ENCODE measurements at places on chromosomes 16 and 17.
A peak's percentile ranks its signal among the peaks of the same experiment; 100 is the strongest.

DNA sequence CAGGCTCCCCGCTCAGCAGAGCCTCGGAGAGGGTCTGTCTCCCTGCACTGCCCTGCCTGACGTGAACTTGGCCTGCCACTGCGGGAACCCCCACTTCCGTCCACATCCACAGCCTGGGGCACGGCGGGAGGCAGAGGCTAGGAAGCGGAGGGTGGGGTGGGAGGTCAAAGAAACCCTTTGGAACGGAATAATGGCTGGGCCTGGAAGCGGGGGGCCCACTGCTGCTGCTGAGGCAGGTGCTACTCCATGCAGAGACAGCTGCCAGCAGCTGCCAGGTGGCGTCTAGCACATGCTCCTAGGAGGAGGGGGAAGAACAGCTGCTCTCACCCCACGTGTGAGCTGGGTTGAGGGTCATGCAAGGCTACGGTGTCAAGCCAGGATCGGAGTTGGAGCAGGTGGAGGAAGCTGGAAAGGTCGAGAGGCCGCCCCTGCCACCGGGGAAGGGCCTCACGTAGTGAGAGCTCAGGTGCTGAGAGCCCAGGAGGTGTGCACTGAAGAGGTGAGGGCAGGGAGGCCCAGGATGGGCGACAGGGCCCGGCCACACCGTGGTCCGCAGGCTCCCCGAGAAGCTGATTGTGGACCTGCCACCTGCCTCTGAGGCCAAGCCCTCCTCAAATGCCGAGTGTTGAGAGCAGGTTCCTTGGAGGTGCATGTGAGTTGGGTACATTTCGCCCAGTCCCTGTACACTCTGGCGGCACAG lies 9.8 kb downstream of the FSCN2 start:
- H3K27me3 ChIP-seq = peaks cover 3% of the 10 kb centered on the region
- peaks cover 11% of the 10 kb centered on the region for H3K4me1 ChIP-seq
- DNase-seq = no peak
- H3K36me3 ChIP-seq = peaks cover 4% of the 10 kb centered on the region

DNA sequence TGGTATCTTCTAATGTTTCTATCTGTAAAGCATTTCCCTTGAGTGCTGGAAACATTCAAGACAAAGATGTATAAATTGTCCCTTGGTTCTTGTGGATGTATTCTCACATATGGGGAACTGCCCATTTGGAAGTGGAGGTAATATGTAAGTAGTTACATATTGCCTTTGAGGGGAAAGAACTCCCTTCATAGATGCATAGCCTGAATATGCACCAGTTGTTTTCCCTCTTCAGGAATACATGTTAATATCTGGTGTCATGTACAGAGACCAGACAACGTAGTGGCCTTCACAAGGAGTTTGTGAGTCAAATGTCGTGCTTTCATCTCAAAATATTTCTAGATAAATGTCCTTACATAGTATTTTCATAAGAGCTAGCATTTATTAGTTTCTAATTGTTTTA lies 213.5 kb downstream of the BCAS3 start:
- no peaks in the 10 kb centered on the region for H3K27me3 ChIP-seq
- no peak overlapping the region for H3K4me3 ChIP-seq
- no peak overlapping the region for H3K27ac ChIP-seq
- H3K36me3 ChIP-seq = no peaks in the 10 kb centered on the region

- H3K27me3 ChIP-seq = no peaks in the 10 kb centered on the region
- no peak overlapping the region for H3K27ac ChIP-seq
- DNase-seq = no peak
Measured at GRCh38 chr17:73940511-73940910, 263.0 kb upstream of the RPL38 start.

- no peak overlapping the region for H3K27ac ChIP-seq
- no peaks in the 10 kb centered on the region for H3K36me3 ChIP-seq
- no peak overlapping the region for H3K4me3 ChIP-seq
- H3K27me3 ChIP-seq = no peaks in the 10 kb centered on the region
- H3K4me1 ChIP-seq = peaks cover 16% of the 10 kb centered on the region
Measured at GRCh38 chr17:66677201-66677981, 157.5 kb upstream of the CACNG5 start.

GRCh38 chr16:31038993-31039392 lies 5.6 kb downstream of the STX4 start:
- no peak overlapping the region for H3K27ac ChIP-seq
- peaks cover 6% of the 10 kb centered on the region for H3K4me1 ChIP-seq
- no peak overlapping the region for H3K4me3 ChIP-seq
- H3K27me3 ChIP-seq = no peaks in the 10 kb centered on the region

- no peak for DNase-seq
- H3K27me3 ChIP-seq = peaks cover 6% of the 10 kb centered on the region
- no peak overlapping the region for H3K27ac ChIP-seq
- H3K4me1 ChIP-seq = no peaks in the 10 kb centered on the region
Measured at GRCh38 chr17:57034807-57035754, 50.0 kb upstream of the AKAP1 start.

DNA sequence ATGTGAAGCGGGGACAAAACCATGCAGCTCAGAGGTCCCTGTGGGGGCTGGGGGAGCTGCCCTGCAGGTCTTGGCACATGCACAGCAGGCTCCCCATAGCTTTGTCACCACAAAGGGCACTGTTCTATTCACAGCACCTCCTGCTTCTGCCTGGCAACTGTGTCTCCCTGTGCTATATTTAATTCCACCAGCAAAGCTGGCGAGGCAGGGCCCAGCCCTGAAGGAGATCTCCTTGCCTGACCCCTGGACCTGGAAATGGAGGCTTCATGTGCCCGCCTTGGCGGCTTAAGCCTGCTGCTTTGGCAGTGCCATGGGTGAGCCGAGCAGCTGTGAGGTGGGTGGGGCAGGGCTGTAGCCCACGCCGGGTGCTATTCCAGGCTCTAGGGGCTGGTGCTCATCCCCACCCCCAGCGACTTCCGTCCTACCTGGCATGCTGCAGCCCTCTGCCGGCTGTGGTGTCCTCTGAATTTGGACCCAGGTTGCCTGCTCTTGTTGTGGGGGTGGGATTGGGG lies 6.8 kb downstream of the LDHD start:
- H3K36me3 ChIP-seq = no peaks in the 10 kb centered on the region
- H3K4me3 ChIP-seq = no peak overlapping the region
- peaks cover 66% of the 10 kb centered on the region for H3K4me1 ChIP-seq
- peak; percentile 15 for DNase-seq
- H3K27me3 ChIP-seq = no peaks in the 10 kb centered on the region
- H3K27ac ChIP-seq = peak overlapping the region; percentile 80

GRCh38 chr16:78435260-78435659 lies 335.8 kb downstream of the WWOX start:
- no peak overlapping the region for H3K4me3 ChIP-seq
- no peaks in the 10 kb centered on the region for H3K36me3 ChIP-seq
- H3K27me3 ChIP-seq = no peaks in the 10 kb centered on the region
- DNase-seq = no peak

DNA sequence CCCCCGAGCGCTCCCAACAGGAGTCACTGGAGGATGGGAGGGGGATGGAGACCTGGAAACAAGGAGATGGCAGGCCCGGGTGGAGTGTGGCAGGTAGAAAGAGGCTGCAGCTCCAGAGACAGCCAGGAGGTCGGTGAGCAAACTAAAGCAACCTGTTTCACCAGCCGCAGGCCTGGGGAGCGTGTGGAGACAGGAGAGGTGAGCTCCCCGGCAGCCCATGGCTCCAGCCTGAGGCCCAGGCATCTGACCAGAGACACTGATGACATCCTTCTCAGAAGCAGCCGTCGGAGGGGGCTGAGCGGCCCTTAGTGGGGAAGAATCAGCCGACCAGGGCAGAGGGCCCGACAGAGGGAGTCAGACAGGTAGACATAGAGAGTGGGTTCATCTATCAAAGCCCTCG lies 165.1 kb downstream of the ZNF423 start:
- H3K36me3 ChIP-seq = no peaks in the 10 kb centered on the region
- no peaks in the 10 kb centered on the region for H3K4me1 ChIP-seq
- no peak overlapping the region for H3K4me3 ChIP-seq
- no peak for DNase-seq
- no peaks in the 10 kb centered on the region for H3K27me3 ChIP-seq

GRCh38 chr17:59533694-59534093 lies 31.7 kb upstream of the DHX40 start:
- no peaks in the 10 kb centered on the region for H3K4me1 ChIP-seq
- H3K4me3 ChIP-seq = no peak overlapping the region
- no peak for DNase-seq

- no peaks in the 10 kb centered on the region for H3K36me3 ChIP-seq
- peak overlapping the region; percentile 99 for H3K27ac ChIP-seq
- H3K4me3 ChIP-seq = peak overlapping the region; percentile 87
- peaks cover 100% of the 10 kb centered on the region for H3K4me1 ChIP-seq
- no peaks in the 10 kb centered on the region for H3K27me3 ChIP-seq
Measured at GRCh38 chr17:58338841-58339754, 10.5 kb upstream of the TSPOAP1 start.

GRCh38 chr17:20157001-20157310 lies 147.8 kb downstream of the SPECC1 start:
- no peak overlapping the region for H3K27ac ChIP-seq
- peak overlapping the region; percentile 78 for H3K4me3 ChIP-seq
- H3K36me3 ChIP-seq = no peaks in the 10 kb centered on the region
- no peaks in the 10 kb centered on the region for H3K27me3 ChIP-seq
- no peak for DNase-seq
- H3K4me1 ChIP-seq = peaks cover 25% of the 10 kb centered on the region

DNA sequence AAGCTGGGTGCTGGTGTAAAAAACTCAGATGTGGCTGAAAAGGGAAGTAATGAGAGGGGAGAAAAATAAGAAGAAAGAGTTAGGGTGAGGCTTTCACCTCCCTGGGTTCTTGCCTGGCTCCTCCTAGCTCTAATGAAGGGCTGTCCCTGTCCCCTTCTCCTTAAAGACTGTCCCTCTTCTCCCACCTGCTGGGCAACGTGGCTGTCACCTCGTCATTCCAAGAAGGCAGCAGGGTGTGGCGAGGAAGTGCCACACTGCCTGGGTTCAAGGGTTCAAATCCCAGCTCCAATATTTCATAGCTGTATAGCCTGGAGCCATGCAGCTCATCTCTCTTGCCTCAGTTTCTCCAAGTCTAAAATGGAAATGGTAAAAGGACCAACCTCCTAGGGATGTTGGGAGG lies 122.5 kb upstream of the CACNG5 start:
- no peak overlapping the region for H3K27ac ChIP-seq
- no peaks in the 10 kb centered on the region for H3K36me3 ChIP-seq
- H3K4me1 ChIP-seq = no peaks in the 10 kb centered on the region
- no peaks in the 10 kb centered on the region for H3K27me3 ChIP-seq

GRCh38 chr16:68590201-68590994 lies 51.3 kb downstream of the ZFP90 start:
- DNase-seq = peak; percentile 21
- H3K4me1 ChIP-seq = no peaks in the 10 kb centered on the region
- no peaks in the 10 kb centered on the region for H3K27me3 ChIP-seq
- H3K27ac ChIP-seq = no peak overlapping the region
- no peak overlapping the region for H3K4me3 ChIP-seq
- no peaks in the 10 kb centered on the region for H3K36me3 ChIP-seq

- peaks cover 24% of the 10 kb centered on the region for H3K36me3 ChIP-seq
- H3K4me1 ChIP-seq = peaks cover 25% of the 10 kb centered on the region
- H3K4me3 ChIP-seq = no peak overlapping the region
- no peak for DNase-seq
- H3K27ac ChIP-seq = no peak overlapping the region
- no peaks in the 10 kb centered on the region for H3K27me3 ChIP-seq
Measured at GRCh38 chr16:4369007-4369733, 2.5 kb upstream of the VASN start.

DNA sequence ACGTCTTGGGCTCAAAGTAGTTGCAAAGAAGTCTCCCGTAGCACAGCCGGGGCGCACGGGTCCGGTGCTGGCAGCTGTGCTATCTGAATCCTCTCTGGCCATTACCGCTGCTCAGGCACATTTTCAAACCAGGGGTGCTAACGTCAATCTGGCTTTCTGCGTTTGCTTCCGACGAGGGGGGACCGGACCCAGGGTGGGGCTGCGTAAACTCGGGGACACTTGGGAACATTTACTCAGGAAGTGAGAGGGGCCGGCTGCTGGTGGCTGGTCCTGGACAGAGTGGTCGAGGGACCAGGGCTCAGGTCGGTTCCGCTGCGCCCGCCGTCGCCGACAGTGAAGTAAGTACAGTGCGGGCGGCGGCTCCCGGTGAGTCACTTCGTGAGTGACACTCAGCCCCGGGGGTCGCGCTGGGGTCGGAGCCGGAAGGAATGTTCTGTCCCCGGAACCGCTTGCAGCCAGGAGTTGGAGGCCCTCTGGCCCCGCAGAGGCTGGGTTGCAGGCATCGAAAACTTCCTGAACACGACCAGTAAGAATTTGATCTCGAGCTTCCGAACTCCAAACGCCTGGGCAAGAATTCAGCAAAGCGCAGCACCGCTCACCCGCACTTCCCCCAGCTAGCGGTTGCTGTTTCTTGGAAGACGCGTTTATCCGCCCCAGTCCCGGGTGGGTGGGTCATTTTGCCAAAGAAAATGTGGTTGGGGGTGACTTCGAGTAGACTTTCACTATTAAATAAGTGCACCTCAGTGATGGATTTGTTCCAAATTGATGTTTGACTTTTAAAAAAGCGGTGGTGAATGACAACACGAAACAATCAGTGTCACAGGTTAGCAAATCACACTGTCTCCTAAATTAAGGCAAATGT lies 1.4 kb upstream of the HS3ST3B1 start:
- peaks cover 64% of the 10 kb centered on the region for H3K4me1 ChIP-seq
- no peaks in the 10 kb centered on the region for H3K36me3 ChIP-seq
- DNase-seq = peak; percentile 58
- peaks cover 18% of the 10 kb centered on the region for H3K27me3 ChIP-seq

DNA sequence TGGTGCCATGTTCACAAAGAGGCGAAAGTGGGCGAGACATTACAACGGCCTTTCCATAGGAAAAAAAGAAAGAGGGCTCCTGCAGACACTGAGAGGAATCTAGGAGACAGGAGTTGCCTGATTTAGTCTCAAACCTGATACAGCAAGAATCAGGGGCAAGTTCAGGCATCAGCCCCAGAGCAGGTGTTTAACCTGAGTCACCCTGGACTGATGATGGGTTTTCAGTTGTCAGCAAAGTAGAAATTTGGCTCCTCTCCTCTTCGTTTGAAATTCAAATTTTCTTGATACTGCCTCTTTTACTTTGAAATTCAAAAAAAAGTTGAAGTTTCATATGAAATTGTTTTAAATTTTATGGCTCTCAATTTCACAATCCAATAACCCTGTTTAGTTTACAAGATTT lies 189.5 kb downstream of the ABCC12 start:
- H3K4me1 ChIP-seq = no peaks in the 10 kb centered on the region
- no peak for DNase-seq
- no peak overlapping the region for H3K27ac ChIP-seq
- H3K27me3 ChIP-seq = peaks cover 3% of the 10 kb centered on the region
- no peaks in the 10 kb centered on the region for H3K36me3 ChIP-seq

- no peak overlapping the region for H3K27ac ChIP-seq
- DNase-seq = no peak
- H3K27me3 ChIP-seq = peaks cover 4% of the 10 kb centered on the region
- H3K36me3 ChIP-seq = no peaks in the 10 kb centered on the region
- H3K4me3 ChIP-seq = no peak overlapping the region
Measured at GRCh38 chr17:12664894-12665262, 812 bp upstream of the MYOCD start.
